ENCODE measurements at places on chromosomes 7 and 10.

DNA sequence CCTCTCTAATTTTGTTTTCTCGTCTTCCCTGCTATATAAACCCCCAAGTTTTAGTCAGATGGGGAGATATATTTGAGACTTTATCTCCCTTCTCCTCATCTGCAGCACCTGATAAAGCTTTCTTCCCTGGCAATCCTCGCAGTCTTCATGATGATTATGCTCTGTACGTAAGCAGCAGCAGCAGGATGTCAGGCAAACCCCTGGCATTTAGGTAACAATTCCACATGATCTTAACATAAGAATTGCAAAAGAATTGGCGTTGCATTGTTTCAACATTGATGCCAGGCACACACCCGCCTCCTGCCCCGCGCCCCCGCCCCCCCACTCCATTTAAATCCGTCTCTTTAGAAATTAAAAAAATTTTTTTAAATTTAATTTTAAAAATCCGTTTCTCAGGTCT, 6.1 kb downstream of the PKD1L1 start:
- DNase-seq: no peak

DNA sequence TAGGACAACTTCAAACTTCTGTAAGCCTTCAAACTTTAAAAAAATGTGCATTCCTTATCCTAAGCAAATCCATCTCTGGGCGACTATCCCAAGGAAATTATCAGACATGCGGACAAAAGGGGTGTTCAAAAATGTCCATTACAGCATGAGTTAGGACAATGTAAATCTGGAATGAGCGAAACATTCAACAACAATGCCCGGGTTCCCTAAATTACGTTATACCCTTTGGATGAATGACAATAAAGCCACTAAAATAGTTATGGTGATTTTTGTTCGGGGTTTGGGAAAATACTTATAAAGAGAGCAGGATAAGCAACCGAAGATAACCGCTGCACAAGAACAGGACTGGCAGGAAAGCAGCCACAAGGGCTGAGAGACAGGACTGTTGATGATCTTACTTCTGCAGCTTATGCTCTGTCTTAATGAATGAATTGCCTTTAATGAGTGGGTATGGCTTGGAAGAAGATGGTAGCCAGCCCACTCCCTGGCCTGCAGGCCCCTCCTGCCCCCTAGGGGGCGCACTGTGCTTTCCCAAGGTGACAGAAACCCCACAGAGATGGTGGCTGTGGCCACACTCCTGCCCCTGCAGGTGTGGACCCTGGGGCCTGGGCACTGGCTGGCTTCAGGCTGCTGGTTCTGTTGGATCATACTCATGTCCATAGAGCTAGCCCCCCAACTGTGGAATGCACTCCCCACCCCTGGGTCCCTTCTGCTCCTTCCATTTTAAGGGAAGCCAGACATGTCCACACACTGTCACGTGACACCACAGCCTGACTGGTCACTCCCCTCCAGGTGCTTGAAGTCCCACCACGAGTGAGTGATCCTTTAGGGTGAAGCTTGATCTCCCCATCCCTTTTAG, 45.0 kb downstream of the ZCCHC24 start:
- no peak for DNase-seq

DNA sequence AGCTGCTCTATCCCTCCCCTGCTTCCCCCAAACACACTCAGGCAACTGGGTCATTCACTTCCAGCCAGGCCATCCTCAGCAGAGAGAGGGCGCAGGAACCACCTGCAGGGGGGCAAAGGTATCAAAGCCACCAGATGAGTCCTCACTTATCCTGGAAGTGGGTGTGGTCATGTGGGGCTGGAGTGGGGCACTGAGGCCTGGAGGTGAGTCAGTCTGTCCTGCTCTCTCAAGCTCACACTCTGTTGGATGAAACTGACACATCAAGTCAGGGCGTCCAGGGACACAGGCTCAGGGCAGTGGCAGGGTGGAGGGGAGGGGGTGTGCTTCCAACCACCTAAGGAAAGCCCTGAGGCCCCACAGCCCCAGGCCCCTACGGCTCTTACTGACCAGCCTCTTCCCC, 8.0 kb upstream of the ELFN1 start:
- no peak for DNase-seq

GRCh38 chr7:132646052-132646451, 69.8 kb upstream of the PLXNA4 start:
- DNase-seq: no peak

DNA sequence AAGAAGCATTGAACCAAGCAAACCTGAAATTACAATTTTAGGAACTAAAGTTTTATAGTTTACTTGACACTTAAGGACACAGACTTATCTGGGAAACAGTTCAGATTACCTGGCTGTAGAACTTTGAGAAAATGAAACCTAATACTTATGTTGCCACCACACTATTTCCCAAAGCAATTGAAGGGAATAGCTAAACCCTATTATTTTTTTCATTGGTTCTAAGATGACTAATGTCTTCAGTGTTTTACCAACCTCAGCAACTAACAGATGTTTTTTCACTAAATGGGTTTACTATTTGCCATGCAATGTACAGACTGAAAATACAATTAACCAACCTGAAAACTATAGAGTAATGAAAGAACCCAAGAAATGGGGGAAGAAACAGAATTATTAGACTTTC, 689.6 kb downstream of the SORCS1 start:
- no peak for DNase-seq

DNA sequence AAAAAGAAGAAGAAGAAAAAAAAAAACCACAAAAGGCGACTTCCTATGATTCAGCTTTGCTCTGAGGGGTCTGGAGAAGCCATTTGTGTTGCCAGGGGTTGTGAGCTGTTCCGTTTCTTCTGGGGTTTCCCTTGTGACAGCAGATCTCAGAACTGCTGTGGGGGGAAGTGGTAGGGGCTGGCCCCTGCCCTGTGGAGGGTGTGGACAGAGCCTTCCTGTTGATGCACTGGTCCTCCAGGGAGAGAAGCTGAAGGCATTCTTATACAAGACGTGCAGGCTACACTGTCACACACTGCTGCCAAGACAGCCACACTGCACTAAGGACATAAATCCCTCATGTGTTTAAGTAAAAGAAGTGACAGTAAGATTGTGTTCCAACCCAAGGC, 17.3 kb upstream of the CSGALNACT2 start:
- no peak for DNase-seq

GRCh38 chr7:128938544-128939074, 882 bp downstream of the IRF5 start:
- no peak for DNase-seq

DNA sequence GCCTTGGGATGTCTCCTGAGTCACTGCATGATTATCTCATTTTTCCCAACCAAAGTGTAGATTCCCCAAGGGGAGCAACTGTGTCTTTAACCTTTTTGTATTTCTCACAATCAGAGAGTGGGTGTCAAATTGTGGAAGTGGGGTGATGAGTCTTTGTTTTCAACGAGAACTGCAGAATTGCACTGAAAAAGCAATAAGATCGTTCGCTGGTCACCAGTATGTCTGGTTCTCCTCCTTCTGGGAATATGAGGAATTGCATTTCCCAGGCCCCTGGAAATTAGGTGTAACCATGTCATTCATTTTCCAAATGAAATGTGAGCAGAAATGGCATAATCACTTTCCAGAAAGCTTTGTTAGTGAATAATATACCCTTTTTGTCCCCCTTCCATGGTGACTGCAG, 326.9 kb downstream of the GPAM start:
- DNase-seq: no peak

- no peak for DNase-seq
Observed at GRCh38 chr7:85237721-85238120, 50.9 kb upstream of the SEMA3D start.

- no peak for DNase-seq
Observed at GRCh38 chr10:128063736-128064107, 62.5 kb downstream of the MKI67 start.

- DNase-seq: no peak
Observed at GRCh38 chr10:70333268-70333667, 49.2 kb downstream of the LRRC20 start.
